ENCODE measurements at places on chromosomes 13 and 19.
A peak's percentile ranks its signal among the peaks of the same experiment; 100 is the strongest.

DNA sequence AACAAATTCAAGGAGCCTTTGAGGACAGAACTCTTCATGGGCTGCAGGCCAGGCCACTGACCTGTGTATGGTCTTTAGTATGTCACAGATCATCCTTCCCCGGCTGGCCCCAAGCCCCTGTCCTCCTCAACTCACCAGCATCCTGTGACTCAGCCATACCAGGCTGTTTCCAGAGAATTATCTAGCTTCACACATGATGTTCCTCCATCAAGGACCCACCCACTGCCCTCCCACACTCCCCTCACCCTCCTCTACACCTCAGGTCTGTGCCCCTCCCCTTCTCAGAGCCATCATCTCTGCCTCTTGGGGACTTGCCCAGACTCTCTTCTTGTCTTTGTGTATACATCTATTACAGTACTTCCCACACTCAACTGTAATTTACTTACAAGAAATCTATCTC, 14.7 kb downstream of the DCT start:
- no peak for DNase-seq

DNA sequence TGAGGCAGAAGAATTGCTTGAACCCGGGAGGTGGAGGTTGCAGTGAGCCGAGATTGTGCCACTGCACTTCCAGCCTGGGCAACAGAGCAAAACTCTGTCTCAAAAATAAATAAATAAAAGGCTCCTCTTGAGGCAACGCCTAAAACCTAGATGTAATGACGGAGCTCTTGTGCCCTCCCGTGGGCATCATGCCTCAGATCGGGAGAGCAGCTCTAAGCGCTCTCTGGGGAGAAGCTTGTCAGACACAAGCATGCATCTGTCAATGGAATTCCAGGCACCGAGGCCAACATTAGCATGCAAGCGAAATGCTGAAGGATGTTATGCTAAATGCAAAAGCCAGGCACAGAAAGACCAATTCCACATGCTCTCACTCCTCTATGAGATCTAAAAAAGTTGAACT, 45.6 kb upstream of the MRI1 start:
- DNase-seq = peak; percentile 89

DNA sequence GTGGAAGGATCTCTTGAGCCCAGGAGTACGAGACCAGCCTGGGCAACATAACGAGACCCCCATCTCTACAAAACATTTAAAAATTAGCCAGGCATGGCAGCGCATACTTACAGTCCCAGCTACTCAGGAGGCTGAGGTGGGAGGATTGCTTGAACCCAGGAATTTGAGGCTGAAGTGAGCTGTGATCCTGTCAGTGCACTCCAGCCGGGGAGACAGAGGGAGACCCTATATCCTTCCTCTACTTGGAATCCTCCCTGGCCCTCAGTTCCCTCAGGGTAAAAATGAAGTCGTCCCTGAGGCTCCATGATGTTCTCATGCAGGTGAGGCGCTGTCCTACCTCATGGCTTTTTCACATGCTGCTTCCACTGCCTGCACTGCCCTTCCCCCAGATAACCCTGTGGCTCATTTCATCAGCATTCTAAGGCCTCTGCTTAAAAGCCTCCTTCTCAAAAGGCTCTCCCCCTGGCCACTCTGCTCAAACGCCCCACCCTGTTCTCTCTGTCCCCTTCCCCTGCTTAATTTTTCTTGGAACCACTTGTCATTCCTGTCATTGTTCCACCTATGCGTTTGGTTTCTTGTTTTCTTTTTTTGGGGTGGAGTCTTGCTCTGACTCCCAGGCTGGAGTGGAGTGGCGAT, 19.2 kb downstream of the DNM2 start:
- DNase-seq = no peak

DNA sequence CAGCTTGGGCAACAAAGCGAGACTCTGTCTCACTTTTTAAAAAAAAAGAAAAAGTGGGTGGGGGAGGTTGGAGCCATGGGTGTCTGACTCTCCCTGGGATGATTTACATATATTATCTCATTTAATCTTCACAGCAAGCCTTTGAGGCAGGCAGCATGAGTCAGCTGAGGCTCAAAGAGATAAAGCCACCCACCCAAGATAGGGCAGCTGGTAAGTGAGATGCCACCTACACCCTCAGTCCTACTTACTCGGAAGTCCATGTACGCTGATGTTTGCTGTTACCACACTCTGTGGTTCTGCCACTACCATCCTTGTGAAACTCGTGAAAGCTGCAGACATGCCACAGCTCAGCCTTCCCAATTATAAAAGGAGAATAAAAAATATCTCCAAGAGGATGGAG, 142.0 kb upstream of the TSHZ3 start:
- DNase-seq = no peak

DNA sequence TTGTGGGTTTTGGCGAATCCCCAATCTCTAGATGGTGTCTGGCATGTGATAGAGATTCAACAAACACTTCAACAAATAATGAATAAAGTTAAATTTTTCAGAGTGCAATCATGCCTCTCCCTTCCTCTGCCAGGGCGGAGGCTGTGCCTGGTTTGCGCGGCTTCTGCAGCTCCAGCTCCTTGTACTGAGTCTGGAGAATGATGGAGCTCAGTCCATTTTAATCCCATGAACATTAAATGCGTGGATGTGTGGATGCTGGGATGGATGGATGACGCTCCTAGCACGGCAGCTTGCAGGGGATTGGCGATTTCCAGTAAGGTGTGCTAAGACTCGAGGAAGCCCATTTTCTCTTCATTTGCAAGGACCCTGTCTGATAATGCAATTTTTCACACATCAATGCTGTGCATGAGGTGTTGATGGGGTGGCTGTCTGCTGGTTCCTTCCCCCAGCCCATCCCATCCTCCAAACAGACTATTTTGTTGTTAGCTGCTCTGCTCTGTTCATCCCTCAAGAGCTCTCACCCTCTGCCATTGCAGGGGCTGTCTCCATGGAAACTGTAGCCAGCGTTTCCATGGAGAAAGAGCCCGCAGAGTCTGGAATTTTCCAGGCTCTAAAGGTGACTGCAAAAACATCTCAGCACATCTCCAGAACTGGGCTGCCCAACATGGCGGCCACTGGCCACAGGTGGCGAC, 92.6 kb upstream of the PEG3 start:
- DNase-seq = no peak

DNA sequence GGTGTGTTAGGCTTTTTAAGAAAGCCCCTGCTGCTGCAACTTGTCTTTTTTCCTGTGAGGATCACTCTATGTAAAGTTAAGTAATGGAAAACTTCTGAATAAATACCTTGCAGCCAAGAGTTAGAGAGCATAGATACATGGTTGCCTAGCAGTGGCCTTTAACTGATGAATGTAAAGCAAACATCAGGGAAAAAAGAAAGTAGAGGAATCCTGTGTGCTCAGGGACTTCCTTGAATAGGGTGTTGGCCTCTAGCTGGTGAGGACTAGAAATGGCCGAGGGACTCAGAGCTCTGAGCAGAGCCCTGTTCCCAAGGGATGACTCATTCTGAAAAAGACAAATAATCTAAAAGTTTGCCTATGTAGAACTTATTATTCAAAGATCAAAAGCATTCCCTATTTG, 135.7 kb downstream of the MIPEP start:
- no peak for DNase-seq

DNA sequence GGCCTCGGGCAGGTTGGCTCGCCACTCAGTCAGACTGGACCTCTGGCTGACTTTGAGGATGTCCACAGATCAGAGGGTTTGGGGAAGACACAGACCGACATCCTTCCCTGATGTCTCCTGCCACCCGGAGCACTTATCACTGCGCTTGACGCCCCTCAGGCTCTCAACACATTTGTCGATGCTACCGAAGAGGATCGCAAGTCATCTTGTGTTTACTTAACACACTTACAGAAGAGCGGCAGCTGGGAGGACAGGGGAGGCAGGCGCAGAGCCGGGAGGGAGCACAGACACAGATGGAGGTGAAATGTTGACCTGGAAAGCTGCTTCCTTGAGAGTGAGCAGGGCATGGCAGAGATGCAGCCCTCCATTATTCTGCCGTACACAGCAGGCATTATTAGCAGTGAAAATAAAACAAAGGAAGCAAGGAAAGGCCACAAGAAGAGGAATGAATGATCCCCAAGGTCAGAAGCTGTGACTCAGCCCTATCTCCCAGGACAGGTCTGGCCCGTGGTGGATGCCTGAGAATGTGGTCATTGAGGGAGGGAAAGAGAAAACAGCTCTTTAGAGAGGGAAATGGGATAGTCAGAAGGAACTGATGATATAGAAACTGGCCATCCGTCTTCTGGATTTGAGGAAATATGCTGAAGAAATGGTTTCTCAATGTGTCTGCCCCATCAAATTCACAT, 549.5 kb upstream of the ARGLU1 start:
- DNase-seq = peak; percentile 23

- peak; percentile 11 for DNase-seq
These were observed at the start of gene PCDH17 for GRCh38 chr13:57631596-57632275. Gene PCDH17 (plus strand): TSS chr13:57631744. CDS start chr13:57632547, 803 bp downstream.

DNA sequence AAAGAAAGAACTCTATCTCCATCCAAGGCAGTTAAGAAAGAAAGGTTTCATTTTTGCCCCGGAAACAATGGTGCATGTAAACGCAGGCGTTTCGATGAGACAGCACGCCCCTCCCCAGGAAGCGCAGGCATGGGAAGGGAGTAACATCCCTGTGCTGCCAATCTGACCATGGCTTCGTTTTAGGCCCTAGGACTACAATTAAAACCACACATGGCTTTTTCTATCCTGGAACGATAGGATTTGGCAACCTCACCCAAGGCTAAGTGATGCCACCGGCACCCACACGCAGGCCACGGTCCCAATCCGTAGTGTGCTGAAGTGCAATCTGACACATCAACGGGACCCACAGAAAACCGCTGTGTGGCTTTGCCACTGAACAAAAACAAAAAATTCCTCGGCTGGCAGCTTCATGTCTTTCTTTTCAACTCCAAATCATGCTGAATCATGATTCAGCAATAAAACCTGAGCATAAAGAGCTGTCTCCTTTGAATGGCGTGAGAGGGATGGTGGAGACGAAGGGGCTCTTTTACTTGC, 24.2 kb downstream of the RANBP3 start:
- DNase-seq = peak; percentile 64

GRCh38 chr13:76499891-76500290, 386.3 kb downstream of the KCTD12 start:
- no peak for DNase-seq

DNA sequence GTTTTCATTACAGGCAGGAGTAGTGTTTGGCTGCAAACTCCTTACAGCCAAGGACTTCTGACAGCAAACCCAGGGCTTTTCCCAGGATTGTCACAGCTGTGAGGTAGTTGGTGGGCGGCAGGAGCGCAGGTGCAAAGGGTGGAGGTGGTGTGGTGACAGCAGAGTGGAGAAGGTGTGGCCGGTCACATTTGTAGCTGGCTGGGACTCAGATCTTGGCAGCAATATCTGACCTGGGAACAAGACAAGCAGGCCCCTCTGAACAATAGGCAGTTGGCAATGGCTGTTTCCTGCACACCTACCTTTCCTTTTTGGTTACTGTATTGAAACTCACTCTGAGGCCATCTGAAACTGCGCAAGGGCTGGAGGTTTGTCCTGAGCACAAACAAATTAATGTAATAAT, 327.3 kb downstream of the COG6 start:
- no peak for DNase-seq

DNA sequence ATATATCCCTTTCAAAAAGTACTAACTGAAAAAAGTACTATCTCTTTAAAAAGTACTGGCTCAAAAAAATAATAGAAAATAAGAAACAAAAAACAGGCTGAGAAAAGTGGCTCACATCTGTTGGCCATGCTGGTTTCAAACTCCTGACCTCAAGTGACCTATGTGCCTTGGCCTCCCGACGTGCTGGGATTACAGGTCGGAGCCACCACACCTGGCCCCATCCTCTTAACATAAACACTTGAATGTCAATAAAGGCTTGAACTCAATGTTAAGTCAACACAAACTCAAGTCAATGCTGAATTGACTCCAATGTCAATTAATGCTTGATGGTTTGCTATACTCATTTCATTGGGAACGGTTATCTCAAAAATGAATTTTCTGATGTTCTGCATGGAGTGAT, 30.9 kb downstream of the ZNF611 start:
- DNase-seq = no peak

- no peak for DNase-seq
These were observed 7.1 kb upstream of the ELOF1 start for GRCh38 chr19:11566164-11566563.

DNA sequence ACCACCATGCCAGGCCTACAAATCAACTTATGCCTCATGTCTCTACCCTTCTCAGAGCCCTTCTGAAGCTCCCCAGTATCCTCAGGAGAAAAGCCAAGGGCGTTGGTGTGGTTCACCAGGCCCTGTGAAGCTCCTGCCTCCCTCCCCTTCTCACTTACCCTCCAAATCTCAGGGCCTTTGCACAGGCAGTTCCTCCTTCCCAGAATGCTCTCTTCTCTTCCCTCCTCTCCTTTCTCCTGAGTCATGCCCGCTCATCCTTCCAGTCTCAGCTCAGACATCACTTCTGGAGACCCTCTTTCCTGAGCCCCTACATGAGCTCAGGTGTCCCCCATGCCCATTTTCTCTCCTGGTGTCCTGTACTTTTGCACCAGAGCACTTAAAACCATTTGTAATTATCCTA, 20.5 kb downstream of the HIF3A start:
- DNase-seq = no peak

DNA sequence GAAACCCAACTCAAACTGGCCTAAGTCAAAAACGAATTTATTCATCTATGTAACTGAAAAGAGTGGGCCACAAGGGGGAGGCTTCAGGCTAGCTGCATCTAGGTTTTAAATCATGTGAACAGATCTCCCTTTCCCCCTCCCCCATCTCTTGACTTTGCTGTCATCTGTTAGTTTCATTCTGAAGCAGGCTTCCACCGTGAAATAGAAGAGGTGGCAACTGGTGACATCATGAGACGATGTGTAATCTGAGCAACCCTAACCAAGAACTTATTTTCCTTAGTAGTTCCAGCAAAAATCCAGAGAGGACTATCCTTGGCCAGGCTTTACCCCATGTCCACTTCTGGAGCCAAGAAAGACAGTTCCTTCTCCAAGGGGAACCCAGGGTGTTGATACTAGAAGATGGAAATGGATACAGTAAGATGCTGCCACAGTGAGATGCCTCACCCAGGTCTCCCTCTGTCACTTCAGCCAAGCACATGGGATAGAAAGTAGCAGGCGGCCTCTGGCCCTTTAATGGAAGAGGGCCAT, 9.4 kb downstream of the SAMD4B start:
- DNase-seq = peak; percentile 56

- DNase-seq = no peak
These were observed 1.9 kb upstream of the GPI start for GRCh38 chr19:34363094-34363493.

GRCh38 chr19:10189616-10190015, 5.1 kb downstream of the DNMT1 start:
- no peak for DNase-seq

- no peak for DNase-seq
These were observed 11.3 kb downstream of the DCAF15 start for GRCh38 chr19:13963603-13964105.
